ENCODE measurements at places on chromosomes 5 and 9. TPM values are rescaled to one million over a fixed set of nuclear protein-coding genes. Genes with fewer than 3 reads are reported as not detected.

Gene HSD17B3
- total RNA-seq: not detected

Gene KCNV2
- not detected for total RNA-seq

Gene SARDH
- 0.15 TPM for total RNA-seq

Gene GPR151
- total RNA-seq: not detected

Gene THG1L
- 25.4 TPM for total RNA-seq

Gene C5orf52
- total RNA-seq: not detected

Gene TEX48
- not detected for total RNA-seq

Gene NAIP
- total RNA-seq: 0.67 TPM

Data from A549 treated with ZK216348 at 1 μM for 4 hours (cell line).